MG63 (cell line): ENCODE measurements at places on chromosomes 3 and 15. TPM values are rescaled to one million over a fixed set of nuclear protein-coding genes. Genes with fewer than 3 reads are reported as not detected.

The PLSCR5 gene
- not detected in 2 replicates for total RNA-seq

GRCh38 chr3:37544869-37545352 is 316.8 kb upstream of the CTDSPL start:
- DNase-seq = no peak

DNA sequence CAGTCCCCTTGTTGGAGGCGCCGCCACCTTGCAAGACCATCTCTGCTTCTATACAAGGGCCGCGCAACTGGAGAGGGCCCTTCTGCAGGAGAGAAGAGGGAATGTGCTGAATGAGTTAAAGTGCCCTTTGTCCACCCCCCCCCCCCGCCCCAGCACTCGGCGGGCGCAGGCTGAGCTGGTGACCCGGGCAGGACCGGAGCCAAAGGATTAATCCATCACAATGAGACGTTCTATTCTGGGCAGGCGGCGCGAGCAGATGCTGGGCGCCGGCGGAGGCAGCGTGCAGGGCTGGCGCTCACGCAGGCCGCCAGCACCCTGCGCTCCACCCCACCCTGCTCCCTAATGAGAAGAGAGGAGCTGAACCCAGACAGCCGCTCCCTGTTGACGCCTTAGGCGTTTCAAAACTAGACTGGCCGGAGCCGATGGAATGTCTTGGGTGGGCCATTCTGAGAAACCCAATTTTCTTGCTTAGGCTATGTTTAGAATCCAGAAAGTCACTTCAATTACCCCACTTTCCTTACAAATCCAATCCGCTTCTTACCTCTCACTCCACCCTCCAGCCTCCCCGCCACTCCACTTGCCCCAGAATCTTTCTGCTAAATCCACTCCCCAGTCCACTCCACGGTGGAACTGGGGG is 32.9 kb downstream of the GJD2 start:
- peak; percentile 94 for DNase-seq

DNA sequence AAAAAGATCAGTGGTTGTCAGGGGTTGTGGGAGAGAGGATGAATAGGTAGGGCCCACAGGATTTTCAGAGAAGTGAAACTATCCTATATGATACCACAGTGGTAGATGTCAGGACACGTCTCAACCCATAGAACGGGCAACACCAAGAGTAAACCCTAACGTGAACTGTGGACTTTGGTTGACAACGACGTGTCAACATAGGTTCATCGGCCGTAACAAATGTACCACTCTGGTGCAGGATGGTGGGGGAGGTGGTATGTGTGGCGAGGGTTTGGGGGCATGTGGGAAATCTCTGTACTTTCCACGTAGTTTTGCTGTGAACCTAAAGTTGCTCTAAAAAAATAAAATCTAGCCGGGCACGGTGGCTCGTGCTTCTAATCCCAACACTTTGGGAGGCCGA is 13.0 kb upstream of the PIGZ start:
- DNase-seq = no peak

The IGSF10 gene
- total RNA-seq = 0.10 TPM in 1 of 2 replicates, not detected in the other

DNA sequence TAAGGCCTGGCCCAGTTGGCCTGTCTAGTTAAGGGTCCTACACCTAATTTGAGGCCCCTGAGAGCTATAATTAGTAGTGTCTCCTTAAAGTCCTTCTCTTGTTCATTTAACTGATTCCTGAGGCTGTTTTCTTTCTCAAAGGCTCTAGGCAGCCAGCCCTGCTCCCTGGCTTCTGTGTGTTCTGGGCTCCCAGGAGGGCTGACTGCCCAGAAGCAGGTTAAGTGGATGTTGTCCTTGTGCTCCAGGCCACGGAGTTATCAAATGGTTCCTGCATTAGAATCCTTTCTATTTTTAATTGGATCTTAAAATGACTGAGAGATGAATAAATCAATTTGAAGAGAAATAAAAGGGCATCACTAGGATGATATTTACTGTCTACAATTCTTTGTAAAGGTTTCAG is 140.0 kb downstream of the SNRK start:
- no peak for DNase-seq

- no peak for DNase-seq
These were observed 64.0 kb downstream of the P3H2 start for GRCh38 chr3:190056742-190057141.

DNA sequence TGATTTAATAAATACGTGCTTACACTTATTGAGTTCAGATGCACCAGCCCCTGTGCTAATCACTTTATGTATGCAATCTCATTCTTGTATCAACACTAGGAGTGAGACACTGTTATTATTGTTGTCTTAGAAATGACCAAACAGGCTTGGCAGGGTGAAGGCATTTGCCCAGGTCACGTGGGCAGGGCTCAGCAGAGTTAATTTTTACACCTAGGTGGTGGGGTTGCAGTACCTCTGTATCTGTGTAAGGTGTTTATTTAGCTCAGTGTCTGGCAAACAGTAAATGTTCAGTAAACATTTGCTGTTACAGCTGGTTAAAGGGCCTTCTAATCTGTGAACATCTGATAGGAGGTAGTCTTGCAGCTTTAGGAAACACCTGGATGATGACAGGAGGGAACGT is 200.0 kb downstream of the CACNA2D3 start:
- DNase-seq = no peak

DNA sequence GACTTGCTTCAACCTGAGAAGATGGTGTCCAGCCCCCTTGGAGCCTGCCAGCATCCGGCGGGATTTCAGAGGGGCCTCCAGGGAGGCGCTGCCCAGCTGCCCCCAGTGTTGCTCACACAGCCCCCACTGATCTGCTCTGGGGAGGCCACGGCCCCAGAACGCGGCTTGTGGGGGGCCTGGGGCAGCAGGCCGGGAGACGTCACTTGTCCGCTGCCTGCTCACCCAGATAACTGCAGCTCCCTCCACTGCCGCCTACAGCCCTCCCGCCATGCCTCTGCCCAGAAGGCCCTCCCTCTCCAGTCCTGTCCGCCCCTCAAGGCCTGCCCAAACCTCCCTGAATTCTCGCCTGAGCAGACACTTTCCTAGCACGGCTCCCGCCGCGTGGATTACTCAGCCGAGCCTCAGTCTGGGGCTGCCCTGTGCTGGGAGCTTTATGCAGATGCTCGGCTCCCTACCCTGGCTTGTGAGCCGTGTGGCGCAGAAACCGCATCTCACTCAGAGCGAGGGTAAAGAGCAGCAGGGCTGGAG is 17.2 kb upstream of the ADIPOQ start:
- DNase-seq = no peak

The MLH1 gene
- total RNA-seq = 37.2 and 41.1 TPM in 2 replicates

The ACSBG1 gene
- not detected in 2 replicates for total RNA-seq

DNA sequence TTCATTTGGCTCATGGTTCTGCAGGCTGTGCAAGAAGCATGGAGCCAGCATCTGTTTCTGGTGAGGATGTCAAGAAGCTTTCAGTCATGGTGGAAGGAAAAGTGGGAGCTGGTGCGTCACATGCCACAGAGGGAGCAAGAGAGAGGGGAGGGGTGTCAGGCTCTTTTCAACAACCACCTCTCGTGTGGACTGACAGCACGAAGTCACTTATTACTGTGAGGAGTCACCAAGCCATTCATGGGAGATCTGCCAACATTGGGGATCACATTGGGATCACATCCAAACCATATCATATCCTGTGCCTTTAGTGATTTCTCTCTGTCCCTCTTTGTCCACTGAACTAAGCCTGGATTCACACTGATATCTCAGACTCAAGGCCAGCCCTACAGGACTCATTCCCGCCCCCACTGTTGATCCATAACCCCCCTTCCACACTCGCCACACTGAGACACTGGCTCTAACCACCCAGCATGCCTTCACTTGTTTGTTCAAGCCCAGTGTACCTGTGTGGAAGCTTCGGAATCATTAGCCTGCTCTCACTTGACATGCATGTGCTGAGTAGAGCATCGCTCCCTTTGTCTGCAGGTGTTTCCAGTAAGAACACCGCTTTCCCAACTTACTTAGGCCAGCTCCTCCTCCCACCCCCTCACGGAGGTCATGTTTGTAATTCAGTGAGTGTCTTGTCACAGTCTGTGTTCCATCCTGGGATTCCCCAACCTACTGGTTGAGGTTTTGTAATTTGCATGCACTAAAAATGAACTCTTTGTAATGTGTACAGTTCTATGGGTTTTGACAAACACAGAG is 132.2 kb downstream of the KLF13 start:
- DNase-seq = no peak

- no peak for DNase-seq
These were observed 166.6 kb upstream of the BHLHE40 start for GRCh38 chr3:4812591-4812990.

DNA sequence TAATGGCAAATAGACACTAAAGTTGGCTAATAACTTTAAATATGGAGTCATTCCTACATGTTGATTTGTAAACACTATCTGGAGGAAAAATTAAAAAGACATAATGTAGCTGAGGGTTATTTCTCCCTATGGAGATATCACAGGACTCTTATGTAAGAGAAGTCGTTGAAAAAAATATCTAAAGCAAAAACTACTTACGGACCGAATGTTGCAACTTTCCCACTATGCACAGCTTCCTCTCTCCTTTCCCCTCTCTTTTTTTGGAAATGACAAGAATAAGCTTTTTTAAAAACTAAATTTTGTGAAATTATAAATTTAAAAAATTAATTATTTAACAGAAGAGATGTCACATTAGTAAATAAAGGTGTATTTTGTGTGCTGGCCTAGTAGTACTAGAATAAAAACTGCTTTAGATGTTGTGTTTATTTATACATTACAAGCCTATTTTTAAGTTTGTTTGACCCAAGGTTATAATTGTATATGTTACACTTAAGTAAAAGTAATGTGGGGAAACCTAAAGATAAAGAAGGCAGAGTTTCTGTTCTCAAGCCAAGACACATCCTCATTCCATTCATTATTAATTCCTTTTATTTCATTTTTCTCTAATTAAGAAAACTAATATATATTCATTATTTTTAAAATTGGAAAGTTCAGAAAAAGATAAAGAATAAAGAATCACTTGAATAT is 20.7 kb upstream of the PPARG start:
- DNase-seq = no peak

- DNase-seq = no peak
These were observed 67.7 kb downstream of the SCN5A start for GRCh38 chr3:38581774-38582173.

The PARL gene
- total RNA-seq = 55.7 and 75.9 TPM in 2 replicates

DNA sequence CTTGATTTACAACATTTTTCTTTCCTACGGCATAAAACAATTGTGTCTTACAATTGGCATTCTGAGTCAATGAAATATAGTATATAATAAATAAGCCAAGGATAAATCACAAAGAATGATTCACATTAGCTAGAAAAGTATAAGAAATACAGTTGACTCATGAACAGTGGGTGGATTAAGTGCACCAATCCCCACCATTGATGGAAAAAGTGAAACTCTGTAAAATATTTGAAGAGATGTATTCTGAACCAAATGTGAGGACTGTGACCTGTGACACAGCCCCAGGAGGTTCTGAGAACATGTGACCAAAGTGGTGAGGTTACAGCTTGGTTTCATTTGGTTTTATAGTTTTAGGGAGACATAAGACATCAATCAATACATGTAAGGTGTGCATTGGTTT is 227.5 kb downstream of the ALCAM start:
- DNase-seq = no peak

GRCh38 chr3:158679547-158680000 is 7.1 kb upstream of the LXN start:
- no peak for DNase-seq

- no peak for DNase-seq
These were observed 52.6 kb downstream of the ARNT2 start for GRCh38 chr15:80456517-80457492.

The CKMT1B gene
- not detected in 2 replicates for total RNA-seq

DNA sequence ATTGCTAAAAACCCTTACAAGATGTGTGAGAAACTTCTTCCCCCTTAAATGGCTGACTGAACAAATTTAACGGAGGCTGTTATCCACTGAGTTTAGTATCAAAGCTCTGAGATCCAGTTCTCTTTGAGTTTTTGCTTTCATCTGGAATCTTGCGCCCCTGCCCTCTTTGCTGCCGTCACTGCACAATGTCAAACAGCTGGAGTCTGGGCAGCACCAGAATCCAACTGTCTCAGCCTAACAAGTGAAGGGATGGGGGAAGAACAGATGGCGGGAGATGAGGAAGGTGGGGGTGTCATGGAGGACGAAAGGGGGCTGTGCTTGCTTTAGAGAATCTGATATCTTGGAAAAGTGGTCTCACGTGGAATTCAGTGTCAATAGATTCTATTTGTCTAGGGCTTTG is 7.0 kb upstream of the BOC start:
- no peak for DNase-seq

The CTXND1 gene
- total RNA-seq = not detected in 2 replicates

GRCh38 chr3:152452318-152452717 is 183.6 kb downstream of the MBNL1 start:
- no peak for DNase-seq

The EFCC1 gene
- total RNA-seq = not detected in 2 replicates

DNA sequence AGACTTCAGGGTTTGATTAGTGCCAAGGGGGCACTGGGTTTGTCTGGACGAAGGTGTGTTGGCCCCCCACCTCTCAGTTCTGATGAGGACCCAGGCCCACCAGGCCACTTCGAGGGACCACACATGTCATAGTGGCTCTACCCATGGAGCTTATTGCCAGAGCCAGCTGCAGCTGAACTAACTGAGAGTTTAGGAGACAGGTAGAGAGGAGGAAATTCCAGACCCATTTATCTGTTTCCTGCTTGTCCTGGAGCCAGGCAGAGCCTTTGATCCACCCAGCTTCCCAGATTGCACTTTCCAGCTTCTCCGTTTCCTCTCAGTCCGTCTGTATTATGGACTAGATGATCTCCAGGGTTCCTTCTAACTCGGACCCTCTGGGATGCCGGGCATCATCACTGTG is 20.9 kb downstream of the SLC24A1 start:
- no peak for DNase-seq

GRCh38 chr15:20356444-20356910 is 185.1 kb downstream of the GOLGA6L6 start:
- peak; percentile 48 for DNase-seq

DNA sequence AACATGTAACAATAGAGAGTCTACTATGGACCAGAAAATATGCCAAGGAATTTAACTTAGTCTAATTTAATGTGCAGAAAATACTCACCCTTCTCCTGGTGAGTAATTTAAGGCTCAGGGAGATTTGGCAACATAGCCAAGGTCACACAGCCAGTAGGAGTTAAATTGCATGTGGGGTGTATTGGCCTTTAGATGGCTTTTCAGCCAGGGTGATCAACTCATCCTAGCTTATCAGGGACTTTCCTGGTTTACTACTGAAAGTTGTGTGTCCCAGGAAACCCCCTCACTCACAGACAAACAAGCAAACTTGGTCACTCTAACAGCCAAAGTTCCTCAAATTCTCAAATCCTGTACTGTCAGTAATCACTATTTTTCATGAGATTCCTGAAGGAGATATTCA is 2.6 kb upstream of the SLC9A9 start:
- peak; percentile 54 for DNase-seq

DNA sequence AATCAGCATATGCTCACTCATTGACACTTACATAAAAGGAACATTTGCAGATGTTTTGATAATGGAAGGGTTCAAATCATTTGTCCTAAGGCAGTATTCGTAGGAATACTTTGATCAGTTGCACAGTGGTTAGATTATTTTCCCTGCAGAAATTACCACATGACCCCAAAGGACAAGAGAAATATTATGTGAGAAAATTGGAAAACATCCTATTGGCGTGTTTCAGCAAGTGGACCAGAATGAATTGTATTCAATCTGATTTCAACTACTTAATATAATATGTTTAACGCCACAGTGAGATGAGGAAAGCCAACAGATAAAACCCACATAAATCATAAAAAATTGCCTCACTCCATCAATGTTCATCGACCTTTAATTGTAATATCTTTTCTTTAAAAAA is 195.0 kb upstream of the MDFIC2 start:
- DNase-seq = no peak

The CORO2B gene
- 7.1 and 7.9 TPM in 2 replicates for total RNA-seq

GRCh38 chr3:196192036-196192523 is 19.1 kb downstream of the ZDHHC19 start:
- DNase-seq = no peak

GRCh38 chr3:41574900-41575299 is 375.6 kb downstream of the CTNNB1 start:
- no peak for DNase-seq
